PC-9 (cell line): ENCODE measurements at places on chromosomes 1 and 21.
A peak's percentile ranks its signal among the peaks of the same experiment; 100 is the strongest.

DNA sequence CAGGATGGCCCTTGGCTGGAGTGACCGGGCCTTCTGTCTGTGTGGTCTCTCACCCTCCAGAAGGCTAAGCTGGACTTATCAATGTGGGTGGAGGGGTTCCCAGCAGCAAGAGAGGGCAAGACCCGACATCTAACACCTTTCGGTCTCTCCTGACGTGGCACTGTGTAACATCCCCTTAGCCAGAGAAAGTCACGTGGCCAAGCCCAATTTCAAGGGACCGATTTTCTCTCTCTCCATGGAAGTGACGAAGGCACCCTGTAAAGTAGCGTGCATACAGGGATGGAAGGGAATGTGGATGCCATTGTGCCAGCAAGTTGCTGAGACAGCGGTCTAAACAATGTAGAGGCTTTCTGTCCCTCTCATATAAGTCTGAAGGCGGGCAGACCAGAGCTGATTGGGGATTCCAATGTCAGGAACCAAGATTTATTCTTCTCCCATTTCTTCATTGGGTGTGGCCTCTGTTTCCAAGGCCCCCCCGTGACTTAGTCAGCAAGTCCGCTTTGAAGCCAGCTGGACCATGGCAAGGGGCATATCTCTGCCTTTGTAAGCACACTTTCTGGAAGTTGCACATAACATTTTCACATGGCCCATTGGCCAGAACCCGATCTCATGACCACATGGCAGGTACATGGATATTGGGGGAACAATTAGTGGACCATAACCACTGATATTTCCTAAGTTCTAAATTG is 12.5 kb downstream of the MX1 start:
- DNase-seq, result no peak

- DNase-seq, result no peak
Measured at GRCh38 chr1:175641633-175642032, 101.8 kb downstream of the TNR start.

GRCh38 chr1:227378181-227378580 is 59.9 kb upstream of the CDC42BPA start:
- DNase-seq, result no peak

GRCh38 chr1:40593449-40594186 is 62.2 kb downstream of the ZNF684 start:
- DNase-seq, result no peak

DNA sequence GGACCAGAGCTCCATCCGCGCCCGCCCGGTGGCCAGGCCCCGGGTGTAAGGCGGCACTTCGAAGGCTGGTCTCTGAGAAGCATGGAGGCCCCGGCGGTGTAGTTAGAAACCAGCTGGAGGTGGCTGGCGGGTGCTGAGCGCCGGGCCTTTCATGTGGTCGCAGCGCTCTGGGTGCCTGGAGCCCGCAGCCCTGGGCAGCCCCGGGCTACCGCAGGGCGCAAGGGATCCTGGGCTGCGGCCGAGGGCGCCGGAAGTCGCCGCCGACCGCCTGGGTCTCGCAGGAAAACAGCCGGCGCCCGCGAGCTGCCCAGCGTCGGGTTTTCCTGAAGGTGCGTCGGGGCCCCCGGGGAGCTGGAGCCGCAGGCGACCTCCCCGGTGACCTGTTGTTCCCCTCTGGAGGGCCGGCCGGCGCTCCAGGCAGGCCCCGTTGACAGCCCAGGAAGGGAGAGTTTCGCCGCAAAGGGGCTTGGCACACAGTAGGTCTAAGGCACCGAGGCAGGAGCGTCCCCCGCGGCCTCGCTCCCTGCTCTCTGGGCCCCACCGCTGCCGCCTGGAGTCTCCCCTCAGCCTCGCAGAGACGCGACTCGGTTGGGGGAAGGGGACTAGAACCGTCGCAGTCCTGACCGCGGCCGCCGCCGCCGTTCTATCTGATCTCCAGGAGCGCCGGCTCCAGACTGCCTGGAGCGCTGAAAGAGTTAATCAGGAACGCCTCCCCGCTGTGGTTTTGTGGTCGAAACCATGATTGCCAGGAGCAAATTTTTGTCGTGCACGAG is 2.7 kb downstream of the GRHL3 start:
- peak; percentile 86 for DNase-seq

GRCh38 chr1:230906226-230906625 is 37.9 kb upstream of the C1orf198 start:
- DNase-seq, result no peak

DNA sequence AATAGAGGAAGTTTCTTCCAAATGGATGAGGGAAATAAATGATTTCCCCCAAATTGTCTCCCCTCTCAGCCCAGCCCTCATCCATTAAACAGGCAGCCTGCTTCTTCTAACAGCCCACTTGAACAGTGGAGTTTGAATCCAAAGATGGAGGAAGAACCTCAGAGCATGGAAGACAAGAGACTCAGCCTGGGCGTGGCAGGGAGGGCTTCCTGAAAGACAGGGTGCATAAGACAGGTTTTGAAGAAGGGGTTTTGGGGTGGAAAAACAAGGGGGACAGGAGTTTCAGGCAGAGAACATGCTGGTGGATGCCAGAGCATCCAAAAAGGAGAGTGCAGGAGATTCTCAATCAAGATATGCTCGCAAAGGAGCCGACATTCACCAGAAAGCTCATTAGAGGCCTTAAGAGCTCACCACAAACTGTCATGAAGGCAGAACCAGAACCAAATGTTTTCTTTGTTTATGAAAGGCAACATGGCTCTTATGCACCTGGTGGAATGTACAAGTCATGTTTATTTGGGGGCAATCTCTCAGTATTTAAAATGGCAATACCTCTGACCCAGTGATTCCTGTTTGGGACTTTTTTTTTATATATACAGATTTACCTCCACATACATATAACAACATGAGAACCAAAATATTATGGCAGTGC is 26.5 kb upstream of the TSPEAR start:
- DNase-seq, result no peak

DNA sequence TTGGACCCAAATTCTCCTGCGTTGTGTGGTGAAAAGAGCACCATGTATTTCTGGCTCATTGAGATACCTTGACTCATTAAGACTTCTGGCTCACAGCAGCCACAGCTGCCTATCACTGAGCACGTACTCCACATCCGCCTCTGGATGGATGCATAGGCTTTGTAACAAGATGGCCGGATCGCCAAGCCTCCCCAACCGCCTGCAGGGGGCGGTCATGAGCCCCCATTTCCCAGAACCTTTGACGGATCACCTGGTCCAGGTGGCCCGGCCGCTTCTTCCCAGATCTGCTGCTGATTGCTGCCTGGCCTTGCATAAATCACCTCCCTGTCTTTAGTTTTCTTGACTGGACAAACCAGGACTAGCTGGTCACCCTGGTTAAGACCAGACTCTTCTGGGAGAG is 156.5 kb upstream of the KLHDC7A start:
- no peak for DNase-seq

GRCh38 chr1:211781260-211781659 is 49.3 kb downstream of the LPGAT1 start:
- no peak for DNase-seq

DNA sequence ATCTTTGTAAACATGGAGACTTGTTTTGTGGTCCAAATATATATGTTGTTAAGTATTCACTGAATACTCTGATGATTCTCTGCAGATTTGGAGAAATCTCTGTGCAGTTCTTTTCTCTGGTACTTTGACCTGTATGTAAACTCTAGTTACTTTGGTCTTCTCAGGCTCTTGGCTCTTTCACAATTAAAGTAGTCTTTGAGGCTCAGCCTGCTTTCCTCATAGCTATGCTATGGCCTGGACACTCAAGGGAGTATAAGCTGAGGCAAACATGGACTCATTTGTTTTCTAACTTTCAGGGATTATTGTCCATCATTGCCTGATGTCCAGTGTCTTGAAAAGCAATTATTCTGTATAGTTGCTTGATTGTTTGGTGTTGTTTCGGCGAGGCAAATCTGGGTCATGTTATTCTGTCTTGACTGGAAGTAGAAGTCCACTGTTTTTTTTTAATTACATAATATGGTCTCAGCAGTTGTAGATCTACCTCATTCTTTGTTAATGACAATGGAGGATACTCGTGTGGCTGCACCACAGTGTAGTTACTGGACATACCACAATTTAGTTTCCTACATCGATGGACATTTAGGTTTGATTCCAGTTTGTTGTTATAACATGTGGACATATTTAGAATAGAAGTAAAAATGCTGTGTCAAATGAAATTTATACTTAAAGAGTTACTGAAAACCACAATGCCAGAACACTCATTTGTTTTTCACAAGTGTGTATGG is 9.2 kb downstream of the PTBP2 start:
- DNase-seq, result no peak

- peak; percentile 71 for DNase-seq
Measured at GRCh38 chr1:40711465-40712404, 20.2 kb downstream of the NFYC start.

DNA sequence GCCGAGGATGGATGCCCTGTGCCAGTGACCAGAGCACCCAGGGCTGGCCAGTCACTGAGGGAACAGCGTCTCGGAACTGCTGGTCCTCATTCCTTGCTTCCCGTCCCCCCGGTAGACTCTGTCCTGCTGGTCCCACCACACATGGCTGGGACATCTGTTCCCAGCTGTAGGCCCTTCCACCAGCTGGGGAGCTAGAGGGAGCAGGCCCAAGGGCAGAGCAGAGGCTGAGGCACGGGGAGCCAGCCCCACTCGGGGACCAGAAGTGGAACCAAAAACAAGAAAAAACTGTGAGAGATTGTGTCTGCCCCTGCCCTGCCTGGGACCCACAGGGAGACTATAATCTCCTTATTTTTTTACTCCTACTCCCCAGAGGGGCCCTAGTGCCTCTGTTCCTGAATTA is 23.8 kb downstream of the ATP8B2 start:
- no peak for DNase-seq

DNA sequence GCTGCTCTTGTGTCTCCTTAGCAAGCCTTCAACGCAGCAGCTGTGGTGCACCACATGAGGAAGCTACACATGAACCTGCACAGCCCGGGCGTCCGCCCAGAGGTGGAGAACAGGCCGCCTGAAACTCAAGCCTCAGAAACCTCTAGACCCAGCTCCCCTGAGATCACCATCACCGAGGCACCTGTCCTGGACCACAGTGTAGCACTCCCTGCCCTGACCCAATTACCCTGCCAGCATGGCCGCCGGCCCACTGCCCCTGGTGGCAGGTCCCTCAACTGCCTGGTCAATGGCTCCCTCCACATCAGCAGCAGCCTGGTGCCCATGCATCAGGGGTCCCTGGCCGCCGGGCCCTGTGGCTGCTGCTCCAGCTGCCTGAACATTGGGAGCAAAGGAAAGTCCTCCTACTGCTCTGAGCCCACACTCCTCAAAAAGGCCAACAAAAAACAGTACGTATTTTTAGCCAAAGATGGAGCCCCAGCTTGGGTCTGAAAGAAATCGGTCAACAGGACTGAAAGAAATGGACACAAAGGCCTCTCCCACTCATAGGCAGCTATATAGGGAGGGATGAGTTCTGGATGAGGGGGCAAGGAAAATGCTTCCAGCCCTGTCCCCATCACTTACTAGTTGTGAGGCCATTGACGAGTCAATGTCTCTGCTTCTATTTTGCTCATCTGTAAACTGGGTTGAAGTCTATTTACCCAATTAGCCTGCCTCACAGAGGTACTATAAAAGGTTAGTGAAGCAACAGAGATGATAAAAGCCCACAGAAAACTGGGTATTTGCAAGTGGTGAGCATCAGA is 28.5 kb downstream of the CAMK1G start:
- no peak for DNase-seq
